ENCODE measurements at places on chromosomes 5 and 9.
A peak's percentile ranks its signal among the peaks of the same experiment; 100 is the strongest.

DNA sequence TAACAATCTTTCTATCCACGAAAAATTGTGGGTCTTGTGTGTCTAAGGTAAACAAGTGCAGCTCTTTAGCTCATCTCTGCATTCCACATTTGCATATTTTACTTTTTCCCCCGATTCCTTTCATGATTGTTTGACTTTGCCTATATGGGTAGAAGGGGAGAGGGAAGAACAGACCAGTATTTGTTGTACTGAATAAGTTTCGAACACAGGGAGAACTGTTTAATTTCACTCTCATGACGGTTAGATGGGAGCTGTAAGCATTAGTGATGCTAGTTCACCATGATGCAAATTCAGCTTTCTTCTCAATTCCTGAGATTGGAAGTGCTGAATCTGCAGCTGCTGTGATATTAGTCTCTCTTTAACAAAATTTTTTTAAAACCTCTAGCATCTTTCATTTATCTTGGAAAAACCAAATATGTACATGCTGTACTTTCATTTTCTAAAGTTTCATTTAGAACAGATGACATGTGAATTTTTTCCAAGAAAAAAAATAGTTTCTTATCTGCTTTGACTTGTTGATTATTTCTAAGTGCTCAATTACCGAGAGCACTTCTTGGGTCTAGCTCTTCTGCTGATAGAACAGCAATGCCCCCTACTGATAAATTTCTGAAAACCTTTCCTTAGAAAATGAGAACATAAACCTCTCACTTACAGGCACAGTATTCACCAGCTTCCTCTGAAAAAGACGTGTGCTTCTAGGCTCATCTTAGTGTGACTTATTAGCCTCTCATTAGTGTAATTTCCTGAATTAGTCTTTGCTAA is 149.5 kb downstream of the BAAT start:
- no peak overlapping the region for H3K27ac ChIP-seq
- H3K4me1 ChIP-seq, result no peaks in the 10 kb centered on the region
- no peak overlapping the region for H3K4me3 ChIP-seq
- H3K27me3 ChIP-seq, result no peaks in the 10 kb centered on the region
- peak; percentile 33 for DNase-seq

DNA sequence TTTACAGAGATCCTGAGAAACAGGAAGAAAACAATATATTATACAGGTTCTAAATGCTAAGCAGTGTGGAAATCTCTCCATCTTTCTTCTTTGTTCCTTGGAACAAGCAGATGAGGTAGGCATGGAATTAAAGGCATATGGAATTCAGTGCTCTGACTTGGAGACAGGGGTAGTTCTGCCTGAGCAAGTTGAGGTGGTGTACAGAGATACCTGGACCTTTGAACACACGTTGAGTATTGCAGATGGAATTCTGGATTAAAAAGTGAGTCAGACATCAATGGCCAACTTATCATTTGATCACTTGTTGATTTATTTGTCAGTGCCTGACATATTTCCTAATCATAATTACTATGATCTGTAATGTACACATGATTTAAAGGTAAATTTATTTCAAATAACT is 293.9 kb upstream of the IRX4 start:
- no peaks in the 10 kb centered on the region for H3K27me3 ChIP-seq
- no peak overlapping the region for H3K4me3 ChIP-seq
- no peak overlapping the region for H3K27ac ChIP-seq
- H3K4me1 ChIP-seq, result no peaks in the 10 kb centered on the region
- no peak for DNase-seq
- H3K36me3 ChIP-seq, result no peaks in the 10 kb centered on the region

DNA sequence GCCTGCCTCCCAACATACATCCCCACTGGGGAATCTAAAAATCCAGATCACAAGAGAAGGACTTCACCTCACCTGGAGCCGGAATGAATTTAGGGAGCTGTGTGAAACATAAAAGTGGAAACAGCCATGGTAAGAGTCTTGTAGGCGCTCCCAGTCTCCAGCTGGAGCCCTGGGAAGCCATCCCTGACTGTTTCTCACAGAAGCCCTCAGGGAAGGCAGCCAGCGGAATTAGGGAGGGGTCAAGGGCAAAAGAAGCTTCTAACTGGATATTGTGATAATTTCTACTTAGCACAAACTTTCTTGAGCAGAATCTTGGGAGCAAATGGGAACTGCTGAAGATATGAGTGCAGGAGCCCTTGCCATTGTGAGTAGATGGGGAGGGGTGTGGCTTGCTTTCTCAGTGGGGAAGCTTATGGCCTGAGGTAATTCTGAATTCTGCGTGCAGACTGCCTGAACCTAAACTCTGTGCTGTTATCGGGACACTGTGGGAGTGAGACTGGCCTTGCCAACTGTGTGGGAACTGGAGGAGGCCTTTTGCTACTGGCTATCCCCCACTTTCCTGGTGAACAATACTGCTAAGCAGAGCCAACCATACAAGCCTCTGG is 174.4 kb upstream of the SMC2 start:
- H3K27me3 ChIP-seq, result no peaks in the 10 kb centered on the region
- no peaks in the 10 kb centered on the region for H3K36me3 ChIP-seq
- no peaks in the 10 kb centered on the region for H3K4me1 ChIP-seq
- H3K4me3 ChIP-seq, result no peak overlapping the region
- no peak for DNase-seq

DNA sequence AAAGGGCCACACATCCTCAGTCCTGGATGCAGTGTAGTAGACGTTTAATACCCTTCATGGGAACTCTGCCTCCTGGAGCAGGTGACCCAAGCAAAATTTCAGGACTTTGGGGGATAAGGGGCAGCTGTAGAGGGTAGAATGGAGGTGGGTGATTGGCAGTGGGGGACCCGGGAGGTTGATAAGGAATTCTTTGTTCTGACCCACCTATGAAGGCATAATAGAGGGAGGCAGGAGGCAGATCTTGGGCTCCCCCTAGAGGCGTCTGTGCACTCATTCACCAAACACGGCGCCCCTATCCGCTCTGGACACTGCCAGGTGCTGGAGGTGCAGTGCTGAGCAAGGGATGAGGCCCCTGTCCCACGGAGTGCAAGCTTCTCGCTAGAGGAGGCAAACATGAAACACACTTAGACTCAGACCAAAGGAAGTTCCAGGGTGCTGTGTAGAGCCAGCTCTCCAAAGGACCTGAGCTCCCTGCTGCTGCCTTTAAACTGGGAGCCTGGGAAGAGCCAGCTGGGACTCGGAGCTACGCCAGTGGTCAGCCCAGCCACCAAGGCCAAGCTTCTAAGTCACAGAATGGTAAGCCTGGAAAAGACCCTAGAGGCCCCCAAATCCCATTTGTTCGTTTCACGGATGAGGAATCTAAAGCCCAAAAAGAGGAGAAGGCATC is 7.7 kb downstream of the IL17B start:
- no peaks in the 10 kb centered on the region for H3K27me3 ChIP-seq
- no peak overlapping the region for H3K27ac ChIP-seq
- H3K4me1 ChIP-seq, result no peaks in the 10 kb centered on the region
- peak; percentile 73 for DNase-seq
- H3K36me3 ChIP-seq, result no peaks in the 10 kb centered on the region

- no peaks in the 10 kb centered on the region for H3K27me3 ChIP-seq
- peak; percentile 96 for DNase-seq
- no peaks in the 10 kb centered on the region for H3K36me3 ChIP-seq
- peaks cover 20% of the 10 kb centered on the region for H3K4me1 ChIP-seq
- peak overlapping the region; percentile 51 for H3K4me3 ChIP-seq
Measured at GRCh38 chr5:173781816-173782670, 106.1 kb upstream of the CPEB4 start.

DNA sequence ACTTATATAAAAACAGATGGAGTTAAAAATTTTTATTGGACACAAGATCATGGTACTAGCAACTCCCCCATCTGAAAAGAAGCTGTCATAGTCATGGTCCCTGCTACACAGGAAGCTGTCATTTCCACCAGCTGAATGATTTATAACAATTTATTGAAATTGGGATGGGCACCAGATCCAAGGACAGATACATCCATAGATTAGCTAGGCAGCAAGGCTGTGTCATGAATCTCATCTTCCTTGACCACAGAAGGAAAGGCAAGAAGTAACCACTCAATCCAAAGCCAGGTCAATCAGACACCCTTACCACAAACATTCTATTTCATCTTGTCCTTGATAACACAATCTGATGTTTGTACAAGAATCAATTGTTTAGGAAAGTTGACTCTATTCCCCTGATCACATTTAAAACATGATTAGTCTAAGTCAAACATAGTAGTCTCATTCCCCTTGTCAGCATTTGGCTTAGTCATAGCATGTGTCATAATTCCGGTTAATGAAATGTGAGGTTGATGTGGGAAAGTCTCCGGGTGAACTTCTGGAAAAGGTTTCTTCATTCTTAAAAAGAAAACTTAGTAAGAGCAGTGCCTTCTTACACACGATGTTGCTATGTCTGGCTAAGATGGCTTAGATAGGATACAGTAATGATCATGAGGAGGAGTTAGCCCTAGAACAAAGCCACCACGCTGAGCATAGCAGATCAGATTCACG is 462.6 kb upstream of the PAPPA start:
- peak; percentile 98 for DNase-seq
- no peaks in the 10 kb centered on the region for H3K27me3 ChIP-seq
- no peaks in the 10 kb centered on the region for H3K36me3 ChIP-seq
- peak overlapping the region; percentile 51 for H3K4me3 ChIP-seq

GRCh38 chr5:69170495-69170894 is 3.5 kb downstream of the CCNB1 start:
- DNase-seq, result peak; percentile 37
- H3K36me3 ChIP-seq, result peaks cover 17% of the 10 kb centered on the region
- 0 out of 2 replicates have a peak, but pooled peaks cover 7% of the 10 kb centered on the region for H3K4me1 ChIP-seq
- no peaks in the 10 kb centered on the region for H3K27me3 ChIP-seq
- no peak overlapping the region for H3K4me3 ChIP-seq
- H3K27ac ChIP-seq, result no peak overlapping the region

DNA sequence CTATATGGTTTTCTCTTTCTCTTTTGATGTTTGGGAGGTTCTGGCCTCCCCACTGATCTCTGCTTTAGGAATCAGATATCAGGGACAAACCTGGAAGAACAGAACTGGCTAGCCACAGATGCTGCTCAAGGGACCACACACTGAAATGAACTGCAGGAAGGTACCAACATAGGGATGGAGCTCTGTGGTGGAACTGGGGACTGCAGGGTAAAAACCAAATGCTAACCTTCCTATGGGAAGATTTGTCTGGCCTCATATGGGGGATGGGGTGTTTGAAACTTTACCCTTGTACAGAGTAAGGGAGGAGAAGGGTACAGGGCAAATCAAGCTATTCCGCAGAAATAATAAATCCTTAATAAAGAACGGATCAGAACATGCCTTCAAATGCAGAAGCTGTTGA is 49.4 kb downstream of the ELOVL7 start:
- no peak overlapping the region for H3K27ac ChIP-seq
- no peak for DNase-seq
- H3K4me1 ChIP-seq, result no peaks in the 10 kb centered on the region
- H3K27me3 ChIP-seq, result no peaks in the 10 kb centered on the region
- H3K4me3 ChIP-seq, result no peak overlapping the region

DNA sequence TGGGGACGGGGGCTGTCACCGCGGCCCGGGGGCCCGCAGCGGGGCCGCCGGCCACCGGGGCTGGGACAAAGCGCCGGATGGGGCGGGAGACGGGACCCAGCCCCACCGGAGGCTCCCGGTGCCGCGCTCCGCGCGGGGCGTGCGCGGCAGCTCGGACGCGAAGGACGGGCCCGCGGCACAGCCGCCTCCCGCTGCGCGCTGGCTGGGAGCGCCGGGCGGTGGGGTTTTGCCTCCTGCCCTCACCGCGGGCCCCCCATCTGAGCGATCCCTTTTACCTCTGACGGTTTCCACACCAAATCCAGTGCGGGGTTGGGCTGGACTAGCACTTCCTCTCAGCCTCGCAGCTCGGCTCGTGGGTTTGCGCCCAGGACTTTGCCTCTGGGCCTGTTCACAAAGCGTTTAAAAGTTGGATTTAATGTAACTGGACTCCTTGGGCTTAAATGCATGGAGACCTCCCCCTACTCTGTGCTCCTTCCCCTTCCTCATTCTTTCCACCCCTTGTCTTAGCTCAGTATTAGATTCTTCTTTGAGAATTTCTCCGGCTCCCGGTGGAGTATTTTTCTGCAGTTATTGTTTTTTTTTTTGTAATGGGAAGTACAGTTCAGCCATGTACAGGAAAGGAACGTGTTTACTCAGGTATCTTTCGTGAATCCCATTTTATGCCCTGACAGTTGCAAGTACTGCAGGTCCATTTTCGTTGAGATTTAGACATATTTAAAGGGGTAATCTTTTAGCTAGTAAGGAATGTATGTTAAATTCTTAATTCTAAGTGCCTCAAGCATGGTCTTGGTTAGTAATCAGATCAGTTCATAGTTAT is 691 bp downstream of the FCHO2 start:
- H3K4me1 ChIP-seq, result peaks cover 40% of the 10 kb centered on the region
- peak overlapping the region; percentile 82 for H3K4me3 ChIP-seq
- H3K27ac ChIP-seq, result peak overlapping the region; percentile 98

DNA sequence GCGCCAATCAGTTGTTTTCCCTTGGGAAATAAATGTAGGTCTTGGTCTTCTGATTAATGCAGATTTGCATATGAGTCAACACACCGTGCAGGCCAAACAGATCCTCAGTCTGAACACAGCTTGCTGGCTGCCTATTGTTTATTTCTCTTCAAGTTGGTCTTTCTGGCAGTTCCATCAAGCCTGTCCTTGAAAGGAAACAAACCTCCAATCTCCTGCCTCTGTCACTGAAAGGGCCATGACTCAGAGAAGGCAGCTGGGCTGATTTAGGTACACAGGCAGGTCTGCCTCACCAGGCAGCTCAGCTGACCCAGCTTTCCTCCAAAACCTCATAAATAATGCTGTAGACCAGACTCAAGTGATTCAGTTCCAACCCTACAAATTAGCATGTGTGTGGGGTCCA is 175.9 kb downstream of the MAN2A1 start:
- peaks cover 51% of the 10 kb centered on the region for H3K4me1 ChIP-seq
- H3K27ac ChIP-seq, result peak overlapping the region; percentile 87
- H3K4me3 ChIP-seq, result 0 out of 2 replicates have a peak overlapping the region, but pooled peaks have one; percentile 8
- DNase-seq, result peak; percentile 88
- no peaks in the 10 kb centered on the region for H3K27me3 ChIP-seq

- no peaks in the 10 kb centered on the region for H3K27me3 ChIP-seq
- H3K4me3 ChIP-seq, result no peak overlapping the region
Measured at GRCh38 chr9:112076814-112077213, 98.3 kb downstream of the SUSD1 start.

DNA sequence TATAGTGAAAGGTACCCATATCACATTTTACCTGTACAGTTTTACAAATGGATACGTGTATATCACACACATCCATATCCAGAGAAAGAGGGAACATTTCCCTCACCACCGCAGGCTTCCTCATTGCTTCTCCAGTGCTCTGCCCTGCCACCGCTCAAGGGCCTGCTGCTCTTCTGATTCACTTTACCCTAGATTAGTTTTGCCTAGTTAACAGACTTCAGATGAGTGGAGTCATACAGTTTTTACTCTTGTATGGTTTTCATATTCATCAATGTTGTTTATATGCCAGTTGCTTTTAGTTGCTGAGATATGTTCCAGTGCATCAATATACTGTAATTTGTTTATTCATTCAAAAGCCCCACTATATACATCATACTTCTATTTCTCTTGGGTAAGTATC is 53.9 kb upstream of the POMT1 start:
- no peaks in the 10 kb centered on the region for H3K4me1 ChIP-seq
- H3K27me3 ChIP-seq, result no peaks in the 10 kb centered on the region
- H3K27ac ChIP-seq, result no peak overlapping the region
- DNase-seq, result no peak
- H3K4me3 ChIP-seq, result no peak overlapping the region
- peaks cover 61% of the 10 kb centered on the region for H3K36me3 ChIP-seq

All from GM23248 (cell line).